Activated T-cell treated with anti-CD3 and anti-CD28 coated beads for 24 hours (primary cell): ENCODE measurements at places on chromosomes 12 and 14.

DNA sequence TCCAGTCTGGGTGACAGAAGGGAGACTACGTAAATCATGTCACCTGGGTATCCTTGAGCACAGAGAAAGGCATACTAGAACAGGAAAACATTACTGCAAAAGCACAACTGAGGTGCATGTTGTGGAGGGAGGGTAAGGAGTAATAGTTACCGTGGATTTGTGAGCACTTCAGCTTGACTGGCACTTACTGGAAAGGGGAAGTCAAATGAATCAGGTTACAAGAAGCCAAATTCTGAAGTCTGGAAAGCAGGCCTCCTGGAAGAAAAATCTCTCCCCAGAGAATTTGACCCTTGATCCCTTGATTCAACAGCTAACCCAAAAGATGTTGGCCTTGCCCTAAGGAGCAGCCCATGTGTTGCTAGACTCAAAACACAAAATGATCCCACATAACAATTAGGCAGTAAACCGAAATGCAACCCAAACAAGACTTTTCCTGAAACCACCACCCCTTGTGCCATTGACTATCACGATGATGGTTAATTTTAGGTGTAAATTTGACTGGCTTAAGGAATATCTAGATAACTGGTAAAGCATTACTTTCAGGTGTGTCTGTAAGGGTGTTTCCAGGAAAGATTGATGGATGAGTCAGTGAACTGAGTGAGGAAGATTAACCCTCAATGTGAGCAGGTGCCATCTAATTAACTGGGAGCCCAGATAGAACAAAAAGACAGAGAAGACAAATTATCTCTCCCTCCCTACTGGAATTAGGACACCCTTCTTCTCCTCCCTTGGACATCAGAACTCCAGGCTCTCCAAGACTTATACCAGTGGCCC, 108.8 kb downstream of the SLC25A21 start:
- DNase-seq, result no peak

GRCh38 chr14:54981698-54982097, 45.2 kb downstream of the WDHD1 start:
- DNase-seq, result no peak

DNA sequence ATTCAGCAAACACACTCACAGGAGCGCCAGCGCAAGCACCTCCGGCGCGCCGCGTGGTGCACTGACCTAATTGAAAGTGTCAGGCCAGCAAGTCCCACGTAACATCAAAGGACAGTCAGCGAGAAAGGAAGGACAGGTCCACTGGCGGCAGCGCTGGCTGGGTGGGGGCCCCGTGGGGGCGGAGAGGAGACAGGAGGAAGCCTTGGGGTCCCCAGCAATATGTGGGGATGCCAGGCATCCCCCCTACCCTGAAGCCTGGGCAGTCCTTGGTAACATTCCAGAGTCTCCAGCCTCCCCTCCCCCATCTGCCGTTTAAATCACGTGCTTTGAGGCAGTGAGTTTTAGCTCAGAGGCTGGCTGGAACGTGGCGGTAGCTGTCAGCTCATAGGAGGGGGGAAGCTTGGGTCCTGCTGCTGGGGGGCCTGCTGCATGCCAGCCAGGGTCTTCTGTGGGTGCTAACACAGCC, 159.2 kb downstream of the CALM1 start:
- no peak for DNase-seq

- DNase-seq, result no peak
Observed at GRCh38 chr12:54544743-54545142, 4.7 kb upstream of the PDE1B start.

GRCh38 chr12:52521175-52521567, 977 bp upstream of the KRT5 start:
- DNase-seq, result no peak

DNA sequence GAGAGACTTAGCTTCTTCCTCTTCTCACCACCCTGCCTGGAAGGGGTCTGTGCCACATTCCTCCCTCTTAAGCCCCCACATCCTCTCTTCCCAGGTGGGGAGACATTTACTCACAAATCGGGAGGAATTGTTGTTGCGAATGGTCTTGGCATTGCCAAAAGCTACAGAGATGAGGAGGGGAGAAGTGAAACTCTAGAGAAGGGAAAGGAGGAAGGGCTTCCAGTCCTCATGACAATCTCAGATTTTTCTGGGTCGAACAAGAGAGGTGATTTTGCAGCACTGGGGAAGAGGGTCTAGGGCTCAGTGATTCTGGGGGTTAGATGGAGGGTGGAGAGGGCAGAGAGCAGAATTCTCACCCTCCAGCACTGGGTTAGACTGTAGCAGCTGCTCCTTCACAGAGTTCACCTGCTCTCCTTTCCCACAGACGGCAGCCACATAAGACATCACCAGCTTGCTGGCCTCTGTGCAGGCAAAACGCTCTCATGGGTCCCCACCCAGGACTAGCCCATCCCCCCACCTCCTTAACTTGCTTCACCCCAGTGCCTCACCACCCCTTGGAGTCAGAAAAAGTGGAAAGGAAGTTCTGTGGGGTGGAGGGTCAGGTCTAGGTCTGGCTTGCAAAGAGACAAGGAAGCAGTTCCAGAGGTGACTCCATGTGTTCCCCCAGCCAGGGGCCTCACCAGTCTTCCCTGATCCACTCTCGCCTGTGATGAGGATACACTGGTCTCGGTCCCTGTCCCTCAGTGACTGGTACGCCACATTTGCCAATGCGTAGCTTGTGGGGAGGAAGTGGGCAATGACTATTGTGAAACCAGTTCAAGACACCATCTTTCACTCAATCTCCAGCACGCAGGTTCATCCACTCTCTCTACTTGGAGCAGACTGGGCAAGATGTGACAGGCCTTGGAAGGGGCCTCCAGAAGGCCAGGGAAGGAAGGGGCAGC, 2.7 kb downstream of the MYO1A start:
- peak; percentile 40 for DNase-seq

GRCh38 chr12:97713270-97713669, 250.7 kb downstream of the RMST start:
- no peak for DNase-seq

DNA sequence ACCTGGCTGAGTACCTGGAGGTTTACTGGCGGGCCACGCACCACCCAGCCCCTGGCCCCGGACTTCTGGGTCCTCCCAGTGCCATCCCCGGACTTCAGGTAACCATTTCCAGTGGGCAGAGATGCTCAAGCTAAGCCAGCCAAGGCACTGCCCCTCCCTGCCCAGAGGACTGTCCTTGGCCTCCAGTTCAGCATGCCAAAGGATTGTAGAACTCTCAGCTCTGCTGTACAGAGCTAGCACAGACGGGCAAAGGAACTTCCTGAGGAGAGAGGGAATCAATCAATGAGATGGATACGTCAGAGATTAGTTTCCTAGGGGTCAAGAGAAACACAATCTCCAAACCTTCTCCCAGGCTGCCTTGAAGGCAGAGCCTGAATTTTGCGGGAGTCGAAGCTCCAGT, 8.7 kb downstream of the CACNB3 start:
- no peak for DNase-seq

- no peak for DNase-seq
Observed at GRCh38 chr14:73427516-73428264, 30.7 kb downstream of the NUMB start.

DNA sequence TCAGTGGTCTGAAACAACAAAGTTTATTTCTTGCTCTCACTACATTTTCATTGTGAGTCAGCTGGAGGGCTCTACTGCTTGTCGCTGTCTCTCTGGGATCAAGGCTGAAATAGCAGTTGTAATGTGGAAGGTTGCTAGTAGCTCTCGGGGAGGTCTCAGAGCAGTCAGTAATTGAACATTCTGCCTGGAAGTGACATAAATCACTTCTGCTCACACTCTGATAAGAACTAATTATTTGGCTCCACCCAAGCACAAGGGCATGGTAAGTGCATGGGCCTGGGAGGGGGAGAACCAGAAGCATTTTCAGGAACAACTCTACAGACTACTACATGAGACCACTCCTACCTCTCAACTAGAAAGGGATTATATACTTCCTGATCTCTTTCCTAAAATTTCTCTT, 128.2 kb downstream of the TMEM117 start:
- no peak for DNase-seq

DNA sequence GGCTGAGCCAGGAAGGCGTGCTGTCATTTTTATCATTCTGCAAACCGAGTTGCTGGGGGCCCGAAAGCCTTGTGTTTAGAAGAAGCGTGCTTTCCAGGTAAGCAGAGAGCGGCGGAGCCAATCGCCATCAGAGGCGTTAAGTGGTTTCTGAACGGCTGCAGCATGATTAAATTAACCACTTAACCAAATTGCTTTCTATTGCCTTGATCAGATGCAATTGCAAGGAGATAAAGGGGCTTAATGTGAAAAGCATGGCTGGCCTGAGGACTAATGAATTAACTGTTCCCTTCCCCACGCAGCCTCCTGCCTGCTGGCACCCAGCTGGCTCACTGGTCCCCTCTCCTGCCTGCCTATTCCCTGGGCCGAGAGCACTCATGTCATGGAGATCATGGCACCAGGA, 36.6 kb upstream of the CHGA start:
- no peak for DNase-seq
